ENCODE measurements at places on chromosomes 12 and 14. TPM values are rescaled to one million over a fixed set of nuclear protein-coding genes. Genes with fewer than 3 reads are reported as not detected.

Gene PRH2
- total RNA-seq = not detected

DNA sequence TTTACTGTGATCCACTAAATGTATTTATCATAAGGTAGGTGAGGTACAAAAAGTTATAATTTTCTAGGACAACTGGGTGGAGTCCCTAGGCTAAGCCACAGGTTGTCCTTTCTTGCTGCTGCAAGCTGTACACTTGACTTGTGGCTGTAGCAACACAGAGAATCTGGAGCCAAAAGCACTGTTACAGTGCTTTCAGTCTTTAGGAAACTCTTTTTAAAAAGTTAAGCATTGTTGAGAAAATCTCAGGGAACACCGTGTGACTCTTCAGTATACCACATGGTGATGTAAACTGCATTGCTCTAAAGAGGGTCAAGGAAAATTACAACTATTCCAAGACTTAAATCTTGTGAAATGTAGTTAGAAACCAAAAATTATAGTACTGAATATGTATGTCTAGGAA lies 11.4 kb downstream of the SLC15A5 start:
- no peak for DNase-seq

Gene CEBPE
- 0.19 TPM for total RNA-seq

Gene SLC25A47
- total RNA-seq = not detected

DNA sequence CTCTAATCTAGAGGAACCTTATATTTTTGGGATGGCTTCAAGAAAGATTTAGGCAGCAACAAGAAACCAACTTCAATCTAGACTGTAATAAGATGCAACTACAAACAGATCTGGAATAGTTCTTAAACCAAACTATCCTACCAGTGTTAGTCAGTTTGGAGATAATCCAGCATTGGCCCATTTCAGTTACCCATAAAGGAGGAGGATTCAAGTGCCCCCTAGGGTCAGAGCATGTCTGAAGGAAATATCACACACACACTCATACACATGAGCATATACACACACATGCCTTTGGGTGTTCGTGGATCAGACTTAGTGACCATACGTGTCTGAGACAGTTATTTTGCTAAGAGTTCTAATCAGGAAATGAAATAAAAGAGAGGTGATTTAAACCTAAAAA lies 261.2 kb downstream of the ADAMTS20 start:
- DNase-seq = no peak

DNA sequence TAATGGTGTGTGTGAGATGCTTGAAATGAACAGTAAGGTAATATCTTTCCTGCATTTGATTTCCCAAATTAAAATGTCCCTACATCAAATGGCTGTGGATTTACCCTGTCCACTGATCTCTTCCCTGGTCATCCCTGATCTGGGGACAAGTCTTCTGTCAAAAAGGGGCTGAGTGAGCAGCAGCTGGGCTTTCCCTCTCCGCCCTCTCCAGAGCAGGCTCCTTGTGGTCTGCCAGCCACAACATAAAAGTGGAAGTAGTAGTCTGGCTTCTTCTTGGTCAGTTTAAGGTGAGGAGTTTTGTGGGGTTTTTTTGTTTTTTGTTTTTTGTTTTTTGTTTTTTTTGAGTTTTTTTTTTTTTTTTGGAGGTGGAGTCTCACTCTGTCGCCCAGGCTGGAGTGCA lies 25.2 kb upstream of the PLXNC1 start:
- no peak for DNase-seq

Gene C12orf50
- total RNA-seq = not detected

- DNase-seq = no peak
Observed at GRCh38 chr14:64654246-64654900, 49.9 kb upstream of the PLEKHG3 start.

All from activated CD4-positive, alpha-beta memory T cell treated with anti-CD3 and anti-CD28 coated beads for 36 hours (primary cell).